ENCODE measurements at places on chromosomes 5 and 9. TPM values are rescaled to one million over a fixed set of nuclear protein-coding genes. Genes with fewer than 3 reads are reported as not detected.

PRR7 gene
- total RNA-seq: 32.6 TPM

DNA sequence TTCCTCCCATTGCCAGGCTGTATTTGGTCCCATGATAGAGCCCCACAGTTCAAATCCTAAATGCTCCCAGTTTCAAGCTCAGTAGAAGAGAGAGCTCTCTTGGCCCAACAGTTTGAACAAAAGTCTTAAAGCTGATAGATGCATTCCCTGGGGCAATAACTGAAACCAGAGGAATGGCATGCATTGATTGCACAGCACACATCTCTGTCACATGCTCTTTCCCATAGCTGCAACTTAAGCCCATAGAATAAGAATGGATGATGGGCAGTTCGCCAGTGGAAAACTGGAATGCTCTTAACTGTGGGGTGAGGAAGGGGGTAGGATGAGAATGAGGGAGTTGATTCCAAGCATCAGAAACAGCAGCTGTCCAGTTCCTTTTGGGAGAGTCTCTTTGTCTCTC, 1942.4 kb upstream of the WWC1 start:
- H3K27ac ChIP-seq: no peak overlapping the region
- H3K4me3 ChIP-seq: no peak overlapping the region
- no peak for DNase-seq
- no peaks in the 10 kb centered on the region for H3K36me3 ChIP-seq
- no peaks in the 10 kb centered on the region for H3K27me3 ChIP-seq
- H3K4me1 ChIP-seq: no peaks in the 10 kb centered on the region

TAF11L5 gene
- total RNA-seq: not detected

CDKN2B gene
- total RNA-seq: not detected

GRCh38 chr9:135492886-135493669, 7.4 kb upstream of the MRPS2 start:
- no peak for DNase-seq
- H3K27ac ChIP-seq: no peak overlapping the region
- no peaks in the 10 kb centered on the region for H3K36me3 ChIP-seq
- no peaks in the 10 kb centered on the region for H3K27me3 ChIP-seq
- no peak overlapping the region for H3K4me3 ChIP-seq

Data from activated CD8-positive, alpha-beta T cell treated with anti-CD3 and anti-CD28 coated beads for 36 hours (primary cell).